SJSA1 (cell line): ENCODE measurements at places on chromosomes 12 and 14. TPM values are rescaled to one million over a fixed set of nuclear protein-coding genes. Genes with fewer than 3 reads are reported as not detected.

SLCO1B1 gene
- total RNA-seq, result not detected in 2 replicates

MMP19 gene
- 9.8 and 14.5 TPM in 2 replicates for total RNA-seq

NRL gene
- total RNA-seq, result 1.4 TPM in 1 of 2 replicates, not detected in the other

SPX gene
- total RNA-seq, result 0.50 and 1.1 TPM in 2 replicates

AMDHD1 gene
- total RNA-seq, result 0.41 and 1.7 TPM in 2 replicates

FOXG1 gene
- not detected in 2 replicates for total RNA-seq

RASSF8 gene
- total RNA-seq, result 43.5 and 65.0 TPM in 2 replicates

GPRC5D gene
- not detected in 2 replicates for total RNA-seq

CLEC1B gene
- not detected in 2 replicates for total RNA-seq

PRB2 gene
- total RNA-seq, result not detected in 2 replicates

SOAT2 gene
- total RNA-seq, result not detected in 2 replicates

SLC4A8 gene
- total RNA-seq, result 6.2 and 29.0 TPM in 2 replicates

ISCU gene
- total RNA-seq, result 86.7 and 135 TPM in 2 replicates
